ENCODE measurements at places on chromosomes 7 and 10.

DNA sequence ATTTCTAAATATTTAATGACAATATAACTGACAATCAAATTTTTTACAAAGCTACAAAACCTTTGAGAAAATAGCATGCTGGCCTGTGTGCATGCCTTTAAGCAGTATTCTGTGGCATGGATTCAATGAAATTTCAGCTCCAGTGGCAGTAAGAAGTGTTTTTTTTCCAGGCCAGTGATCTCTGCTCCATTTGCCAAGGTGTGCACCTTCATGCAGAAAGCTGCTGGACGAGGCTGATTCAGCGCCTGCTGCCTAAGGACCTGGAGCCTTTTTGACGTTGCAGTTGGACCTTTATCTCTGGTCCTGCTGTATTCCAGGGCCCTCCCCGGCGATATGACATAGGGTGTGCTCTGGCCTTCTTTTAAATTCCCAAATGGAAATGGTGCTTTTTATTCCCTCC is 26.6 kb downstream of the VWC2 start:
- no peak for DNase-seq

DNA sequence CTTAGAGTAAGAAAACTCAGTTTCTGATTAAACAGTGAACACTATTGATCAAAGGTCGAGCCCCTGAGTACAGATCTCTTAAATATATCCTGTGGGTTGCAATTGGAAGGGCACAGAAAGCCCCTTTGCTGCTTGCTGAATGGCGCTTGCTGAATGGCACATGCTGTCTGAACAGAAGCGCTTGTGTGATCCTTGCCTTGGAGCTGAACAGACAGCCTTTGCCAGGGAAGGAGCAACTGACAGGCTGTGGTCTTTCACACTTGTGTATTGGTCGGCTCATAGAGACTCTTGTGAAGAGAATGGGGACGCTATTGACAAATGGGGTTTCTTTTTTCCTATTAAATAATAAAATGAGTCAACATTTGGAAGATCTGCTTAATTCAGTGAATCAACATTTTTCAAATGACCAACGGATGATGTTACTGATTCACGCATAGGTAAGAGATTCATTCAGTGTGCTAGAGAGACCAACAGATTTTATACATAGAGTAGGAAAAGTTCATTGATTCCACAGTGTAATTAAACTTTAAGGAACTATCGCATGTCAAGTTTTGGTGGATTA is 99.4 kb upstream of the TNS3 start:
- DNase-seq: no peak

DNA sequence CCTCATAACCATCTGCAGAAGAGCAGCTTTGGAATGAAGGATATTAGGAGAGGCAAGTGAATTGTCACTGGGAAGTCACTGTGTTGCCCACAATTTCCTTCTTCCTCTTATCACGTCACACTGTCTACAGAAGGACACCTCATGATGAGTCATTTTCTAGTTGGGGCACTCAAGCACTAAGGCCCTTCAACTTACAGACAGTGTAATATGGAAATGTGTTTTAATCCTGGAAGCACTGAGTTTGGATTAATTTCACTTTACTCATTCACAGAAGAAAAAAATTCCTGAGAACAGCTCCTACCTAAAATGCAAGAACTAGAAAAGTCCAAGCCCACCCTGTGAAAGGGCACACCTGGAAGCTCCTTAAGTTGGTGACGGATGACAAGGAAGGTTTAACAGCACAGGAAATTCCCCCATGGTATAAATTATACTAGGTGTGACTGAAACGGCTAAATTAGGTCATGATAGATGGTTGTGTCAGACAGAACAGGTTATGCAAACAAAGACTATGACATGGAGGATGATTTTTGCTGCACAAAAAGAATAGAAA is 56.6 kb downstream of the PARD3 start:
- no peak for DNase-seq

DNA sequence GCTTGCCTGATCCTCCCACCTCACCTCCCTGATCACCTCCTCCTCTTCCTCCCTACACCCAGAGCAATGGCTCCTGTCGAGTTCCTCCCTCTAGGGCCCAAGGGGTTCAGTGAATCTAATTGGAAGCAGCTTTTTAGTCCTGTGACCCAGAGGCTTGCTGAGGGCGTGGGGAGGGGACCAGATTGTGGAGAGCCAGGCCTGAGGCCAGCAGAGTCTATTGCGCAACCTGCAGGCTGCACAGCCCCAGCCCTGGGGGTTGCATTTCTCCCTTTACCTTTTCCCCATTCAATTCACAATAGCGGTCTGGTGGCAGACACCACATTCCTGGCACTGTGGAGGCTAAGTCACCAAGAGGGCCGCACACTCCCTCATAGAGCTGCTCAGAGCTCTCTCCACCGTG is 32.5 kb downstream of the GHRHR start:
- no peak for DNase-seq

GRCh38 chr10:77160679-77161078 is 476.9 kb downstream of the KCNMA1 start:
- DNase-seq: no peak

DNA sequence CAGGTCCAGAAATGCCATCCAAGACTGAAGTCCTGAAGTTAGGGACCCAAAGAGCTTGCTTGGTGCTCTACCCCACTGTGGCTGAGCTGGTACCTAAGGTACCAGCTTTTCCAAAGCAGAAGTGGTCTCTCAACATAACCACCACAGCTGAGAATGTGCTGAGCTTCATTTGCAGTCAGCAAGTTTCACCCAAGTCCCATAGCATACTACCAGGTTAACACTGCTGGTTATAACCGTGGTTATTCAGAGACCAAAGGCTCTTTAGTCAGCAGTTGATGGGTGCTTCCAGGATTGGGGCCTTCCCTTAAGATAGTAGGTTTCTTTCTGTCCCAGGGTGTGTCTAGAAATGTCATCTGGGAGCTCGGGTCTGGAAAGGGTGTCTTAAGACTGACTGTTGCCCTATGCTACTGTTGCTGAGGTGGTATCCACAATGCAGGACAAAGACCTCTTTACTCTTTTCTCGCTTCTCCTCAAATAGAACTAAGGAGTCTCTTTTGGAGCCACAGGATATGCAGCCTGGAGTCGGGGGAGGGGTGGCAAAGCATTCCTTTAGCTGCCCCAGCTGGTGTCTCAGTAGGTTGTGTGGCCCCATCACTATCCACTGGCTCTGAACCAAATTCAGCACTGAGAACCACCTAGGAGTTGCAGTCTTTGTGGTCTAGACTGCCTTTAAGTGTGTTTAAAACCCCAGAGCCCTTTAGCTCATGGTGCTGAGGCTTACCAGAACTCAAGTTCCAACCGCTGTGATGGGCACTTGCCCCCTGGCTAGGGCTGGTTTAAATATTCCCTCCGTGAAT is 354.9 kb upstream of the SEMA3C start:
- no peak for DNase-seq

GRCh38 chr10:122986335-122986734 is 6.1 kb downstream of the PSTK start:
- no peak for DNase-seq

DNA sequence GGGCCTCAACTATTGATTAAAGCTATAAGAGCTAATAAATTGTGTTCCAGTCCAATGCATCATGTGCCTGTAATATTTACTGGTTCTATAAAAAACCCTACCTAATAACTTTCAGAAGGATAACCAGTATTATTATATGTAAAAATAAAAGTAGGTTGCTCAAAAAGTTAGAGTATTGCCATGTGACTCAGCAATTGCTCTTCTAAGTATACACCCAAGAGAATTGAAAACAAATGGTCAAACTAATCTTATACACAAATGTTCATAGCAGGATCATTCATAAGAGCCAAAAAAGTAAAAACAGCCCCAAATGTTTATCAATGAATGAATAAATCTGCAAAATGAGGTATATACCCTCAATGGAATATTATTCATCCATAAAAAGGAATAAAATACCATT is 89.5 kb upstream of the TES start:
- no peak for DNase-seq

GRCh38 chr10:11631890-11632587 is 20.6 kb upstream of the USP6NL start:
- DNase-seq: no peak

GRCh38 chr7:100400656-100401055 is 27.4 kb downstream of the PILRA start:
- DNase-seq: no peak

- no peak for DNase-seq
These were observed 2.6 kb upstream of the RASSF4 start for GRCh38 chr10:44956717-44957706.

DNA sequence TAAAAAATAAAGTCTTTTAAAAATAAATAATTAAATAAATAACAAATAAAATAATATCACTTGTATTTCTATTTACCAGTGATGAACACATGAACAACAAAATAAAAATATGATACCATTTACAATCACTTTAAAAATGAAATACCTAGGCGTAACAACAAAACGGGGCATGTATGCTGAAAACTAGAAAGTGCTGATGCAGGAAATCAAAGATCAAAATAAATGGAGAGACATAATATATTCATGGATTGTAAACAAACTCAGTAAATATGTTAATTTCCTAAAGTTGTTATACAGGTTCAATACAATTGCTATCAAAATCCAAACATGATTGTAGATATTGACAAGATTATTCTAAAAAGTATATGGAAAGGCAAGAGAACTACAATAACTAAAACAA is 19.2 kb upstream of the SFTPA2 start:
- no peak for DNase-seq

- DNase-seq: no peak
These were observed 90.5 kb upstream of the PHYHIPL start for GRCh38 chr10:59085711-59086502.

DNA sequence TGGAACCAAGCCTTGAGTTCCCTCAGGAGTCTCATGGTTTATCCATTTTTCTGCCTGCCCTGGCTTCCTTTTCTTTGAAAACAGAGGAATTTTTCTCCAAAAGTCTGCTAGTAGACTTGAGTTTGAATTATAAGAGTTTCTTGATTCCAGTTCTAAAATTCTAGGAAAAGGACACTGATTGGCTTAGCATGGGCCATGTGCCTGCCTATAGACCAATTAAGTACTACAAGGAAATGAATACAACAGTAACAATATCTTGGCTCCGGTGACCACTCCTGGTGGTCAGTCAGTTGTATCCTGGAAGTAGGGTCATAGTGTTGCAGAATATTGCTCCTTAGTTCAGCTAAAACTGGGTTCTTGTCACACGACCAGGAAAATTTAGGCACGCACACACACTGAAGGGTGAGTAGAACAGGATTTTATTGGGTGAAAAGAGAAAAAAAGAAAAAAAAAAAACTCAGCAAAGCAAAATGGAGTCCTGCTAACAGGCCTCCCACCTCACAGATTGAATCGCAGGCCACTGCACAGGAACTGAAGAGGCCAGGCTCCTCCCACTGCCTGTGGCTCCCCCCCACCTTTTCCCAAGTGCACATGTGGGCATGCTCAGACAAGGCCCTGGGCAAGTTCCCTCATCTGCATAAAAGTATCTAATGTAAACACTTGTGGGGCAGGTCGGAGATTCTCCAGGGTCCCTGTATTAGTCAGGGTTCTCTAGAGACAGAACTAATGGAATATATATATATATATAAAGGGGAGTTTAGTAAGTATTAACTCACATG is 155.1 kb downstream of the LYZL1 start:
- no peak for DNase-seq

DNA sequence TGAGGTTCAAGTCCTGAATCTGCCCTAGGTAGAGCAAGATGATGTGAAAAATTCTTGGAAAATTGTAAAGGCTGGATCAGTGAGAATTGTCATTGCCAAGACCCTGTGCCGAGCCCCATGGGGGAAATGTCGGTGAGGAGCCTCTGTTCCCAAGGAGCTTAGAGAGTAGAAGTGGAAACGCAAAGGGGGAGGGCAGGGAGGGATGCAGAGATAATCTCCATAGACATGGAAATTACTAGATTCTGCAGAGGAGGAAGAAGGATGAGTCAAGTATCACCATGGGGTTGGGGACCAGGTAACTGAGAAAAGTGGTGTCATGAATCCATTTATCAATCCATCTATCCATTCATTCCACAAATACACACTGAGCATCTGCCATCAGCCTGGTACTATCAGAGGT is 26.0 kb downstream of the DUSP5 start:
- DNase-seq: no peak

DNA sequence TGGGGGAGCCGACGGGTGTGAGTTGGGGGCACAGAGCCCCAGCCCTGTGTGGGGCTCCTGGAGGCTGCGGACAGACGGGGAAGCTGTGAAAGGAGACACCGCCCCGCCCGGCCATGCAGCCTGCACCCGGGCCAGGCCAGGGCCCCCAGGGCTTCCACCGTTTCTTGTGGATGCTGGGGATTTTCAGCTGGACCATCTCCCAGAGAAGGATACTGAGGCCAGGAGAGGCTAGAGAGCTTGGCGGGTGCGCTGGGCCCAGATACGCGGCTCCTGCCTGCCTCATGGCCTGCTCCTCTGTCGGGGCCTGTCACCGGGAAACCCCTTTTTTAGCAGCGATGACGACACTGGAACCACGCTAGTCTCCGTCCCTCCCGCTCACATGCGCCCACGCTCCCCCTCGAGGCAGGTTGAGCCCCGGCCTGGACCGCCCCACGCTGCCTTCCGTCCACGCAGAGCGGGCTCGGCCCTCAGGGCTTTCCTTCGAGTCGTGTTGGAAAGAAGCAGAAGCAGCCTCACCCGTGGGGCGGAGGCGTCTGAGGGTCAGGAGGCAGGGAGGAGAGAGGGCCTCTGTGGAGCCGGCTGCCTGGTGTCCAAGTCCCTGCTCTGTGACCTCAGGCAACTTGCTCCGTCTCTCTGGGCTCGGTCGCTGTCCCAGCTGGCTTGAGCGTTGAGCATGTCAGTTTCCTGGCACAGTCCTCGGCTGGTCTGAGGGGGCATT is 11.7 kb downstream of the TMEM184A start:
- DNase-seq: no peak

- no peak for DNase-seq
These were observed 83.8 kb upstream of the AKR1E2 start for GRCh38 chr10:4742217-4742616.

- DNase-seq: peak; percentile 29
These were observed at the start of gene ALOX5 for GRCh38 chr10:45373576-45374349. TSS of gene ALOX5 (plus strand) at chr10:45374216. CDS start at chr10:45374280, 64 bp downstream.

DNA sequence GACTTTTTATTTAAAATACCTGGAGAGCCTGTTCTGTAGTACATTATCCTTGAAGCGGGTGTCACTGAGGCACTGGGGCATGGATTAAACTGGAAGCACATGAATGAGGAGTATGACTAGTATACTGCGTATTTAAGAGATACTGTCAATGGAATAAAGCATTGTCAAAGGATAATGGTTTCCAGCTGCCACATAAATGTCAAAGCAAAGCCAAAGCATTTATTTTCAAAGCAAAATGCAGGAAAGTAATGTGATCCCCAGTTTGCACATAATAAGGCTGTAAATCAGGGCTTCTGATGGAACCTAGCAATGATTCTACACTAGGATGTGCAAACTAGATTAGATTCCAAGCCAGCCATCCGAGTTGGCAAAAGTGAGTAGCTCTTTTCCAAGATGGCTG is 240.1 kb downstream of the POU6F2 start:
- DNase-seq: no peak

- DNase-seq: no peak
These were observed 42.3 kb upstream of the FOXI2 start for GRCh38 chr10:127694580-127695193.

GRCh38 chr7:114107522-114107921 is 188.7 kb upstream of the PPP1R3A start:
- DNase-seq: no peak

DNA sequence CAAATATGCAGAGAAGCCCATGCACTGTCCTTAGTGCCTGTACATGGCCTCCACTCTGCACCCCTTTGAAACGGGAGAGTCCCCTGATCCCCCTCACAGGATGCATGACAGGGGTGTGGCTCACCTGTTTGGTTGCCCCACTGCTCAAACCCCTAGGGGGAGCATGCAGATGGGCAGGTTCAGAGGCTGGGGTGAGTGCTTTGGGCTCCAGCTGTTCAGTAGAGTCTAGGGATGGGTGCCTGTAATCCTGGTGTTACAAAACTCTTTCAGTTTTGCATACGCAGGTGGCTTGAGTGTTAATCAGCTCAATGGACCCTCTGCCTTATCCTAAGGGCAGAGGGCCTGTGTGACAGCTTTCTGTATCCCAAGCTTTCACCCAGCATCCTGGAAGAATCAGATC is 7.8 kb upstream of the SFTPA1 start:
- no peak for DNase-seq

Data from D721Med (cell line).